ENCODE measurements at places on chromosomes 3 and 15.

DNA sequence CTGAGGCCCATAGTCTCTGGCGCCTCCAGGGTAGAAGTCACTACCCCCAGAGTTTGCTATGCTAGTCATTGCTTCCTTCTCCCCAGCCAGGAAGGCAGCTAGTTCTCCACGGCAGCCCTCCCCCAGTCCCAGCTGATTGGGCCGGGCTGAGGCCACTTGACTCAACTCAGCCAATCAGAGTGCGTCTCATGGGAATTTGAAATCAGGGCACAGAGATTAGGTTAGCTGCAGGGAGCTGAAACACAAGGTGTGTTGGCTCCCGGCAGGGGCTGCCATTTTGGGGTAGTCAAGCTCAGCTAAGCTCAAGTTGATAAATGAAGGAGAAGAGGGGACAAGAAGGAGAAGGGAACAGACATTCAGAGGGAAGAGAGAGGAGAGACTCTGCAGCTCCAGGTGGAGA, 32.8 kb downstream of the LINGO1 start:
- no peak for DNase-seq

DNA sequence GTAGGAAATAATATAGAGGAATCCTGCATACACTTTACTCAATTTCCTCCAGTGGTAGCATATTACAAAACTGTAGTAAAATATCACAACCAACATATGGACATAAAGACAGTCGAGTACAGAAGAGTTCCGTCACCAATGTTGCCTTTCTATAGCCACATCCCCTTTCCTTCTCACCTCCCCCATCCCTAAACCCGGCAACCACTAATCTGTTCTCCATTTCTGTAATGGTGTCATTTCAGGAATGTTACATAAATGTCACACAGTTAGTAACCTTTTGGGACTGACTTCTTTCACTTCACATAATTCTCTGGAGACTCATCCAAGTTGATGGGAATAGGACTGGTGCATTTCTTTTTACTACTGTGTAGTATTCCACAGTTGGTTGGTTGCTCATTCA, 41.4 kb upstream of the ATG7 start:
- DNase-seq: no peak

DNA sequence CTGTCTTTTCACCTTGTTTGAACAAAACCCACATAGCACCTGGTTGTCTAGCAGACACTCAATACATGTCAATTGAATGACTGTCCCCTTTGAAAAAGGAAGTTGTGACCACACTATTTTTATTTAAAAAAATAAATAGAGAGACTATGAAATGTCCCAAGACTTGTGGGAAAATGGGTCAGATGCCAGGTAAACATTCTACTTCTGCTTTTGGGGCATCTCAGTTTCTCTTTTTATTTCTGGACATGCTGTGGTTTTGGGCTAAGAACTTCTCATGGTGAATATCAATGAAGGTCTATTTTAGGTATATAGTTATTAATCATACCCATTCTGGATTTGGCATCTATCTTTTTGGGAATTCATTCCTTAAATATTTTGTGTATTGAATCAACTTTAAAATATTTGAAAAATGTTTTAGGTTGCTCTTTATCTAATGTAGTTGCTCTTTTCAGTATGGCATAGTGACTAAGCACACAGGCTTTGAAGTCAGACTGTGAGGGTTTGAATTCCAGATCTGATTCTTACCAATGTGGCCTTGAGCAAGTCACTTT, 4.4 kb downstream of the TMEM45A start:
- DNase-seq: no peak

- no peak for DNase-seq
Measured at GRCh38 chr3:171986176-171986575, 53.2 kb upstream of the FNDC3B start.

DNA sequence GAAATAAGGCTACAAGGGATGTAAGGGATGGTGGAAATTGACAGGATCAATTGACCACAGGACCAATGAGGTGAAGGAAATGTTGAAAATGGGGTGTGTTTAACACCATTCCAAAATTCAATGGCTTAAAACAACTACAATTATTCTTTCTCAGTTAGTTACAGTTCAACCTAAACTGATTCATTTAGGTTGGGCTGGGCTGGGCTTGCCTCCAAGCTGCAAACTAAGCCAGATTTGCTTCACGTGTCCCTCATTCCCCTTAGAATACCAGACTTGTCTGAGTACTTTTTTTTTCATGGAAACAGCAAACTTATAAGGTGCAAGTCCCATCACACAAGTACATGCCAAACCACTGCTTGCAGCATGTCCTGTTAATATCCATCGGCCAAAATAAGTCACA, 280.1 kb downstream of the NEK10 start:
- no peak for DNase-seq

GRCh38 chr15:99440029-99440428, 125.8 kb upstream of the MEF2A start:
- no peak for DNase-seq

GRCh38 chr3:33256249-33256648, 21.0 kb upstream of the FBXL2 start:
- no peak for DNase-seq

Data from stimulated activated naive CD8-positive, alpha-beta T cell treated with anti-CD3 and anti-CD28 coated beads, Interleukin-15, Interleukin-2, amounts not matched to agents 100 U/mL and 50 U/mL, for 24 hours (primary cell).